ENCODE measurements at places on chromosomes 1 and 21.

DNA sequence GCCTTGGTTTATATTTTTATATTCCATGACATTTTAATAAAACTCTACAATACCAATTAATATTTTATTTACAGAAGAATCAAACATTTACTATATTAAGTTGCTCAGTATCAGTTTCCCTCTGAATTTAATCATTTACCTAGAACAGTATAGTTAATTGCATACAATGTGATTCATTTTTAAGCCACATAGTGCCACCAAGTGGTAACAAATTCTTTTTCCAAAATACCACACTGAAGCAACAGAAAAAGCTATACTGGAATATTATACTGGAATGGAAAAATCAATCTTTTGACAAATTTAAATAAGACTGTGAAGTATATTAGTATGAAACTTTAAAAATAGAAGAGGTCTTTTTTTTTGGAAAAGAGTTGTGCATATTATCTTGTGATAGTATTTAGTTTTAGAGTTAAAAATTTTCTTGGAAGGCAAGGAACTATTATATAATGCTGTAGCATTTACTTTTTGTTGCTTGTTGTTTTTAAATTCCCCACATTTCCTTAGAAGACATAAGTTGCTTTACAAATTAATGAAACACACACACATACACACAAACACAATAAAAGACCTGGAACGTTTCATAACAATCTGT lies 57.3 kb downstream of the ZNF644 start:
- DNase-seq: peak; percentile 33

GRCh38 chr1:28021064-28021463 lies 61.3 kb downstream of the XKR8 start:
- no peak for DNase-seq

GRCh38 chr1:192730198-192730597 lies 78.6 kb upstream of the RGS2 start:
- no peak for DNase-seq

DNA sequence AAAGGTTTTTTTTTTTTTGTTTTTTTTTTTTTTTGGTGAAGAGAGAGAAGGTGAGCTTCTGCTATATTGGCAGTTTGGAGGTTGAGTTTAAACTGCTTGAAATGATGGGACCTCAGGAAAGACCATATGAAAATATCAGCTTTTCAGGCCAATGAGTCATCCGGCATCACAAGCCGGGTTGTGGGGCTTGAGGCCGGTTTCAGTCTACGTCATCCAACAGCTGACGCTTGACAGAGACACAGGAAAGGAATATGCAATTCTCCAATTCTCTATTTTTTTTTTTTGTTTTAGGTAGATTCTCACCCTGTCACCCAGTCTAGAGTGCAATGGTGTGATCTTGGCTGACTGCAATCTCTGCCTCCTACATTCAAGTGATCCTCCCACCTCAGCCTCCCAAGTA lies 52.4 kb downstream of the KCNJ6 start:
- peak; percentile 62 for DNase-seq

GRCh38 chr21:44647222-44647552 lies 973 bp downstream of the KRTAP10-11 start:
- no peak for DNase-seq

DNA sequence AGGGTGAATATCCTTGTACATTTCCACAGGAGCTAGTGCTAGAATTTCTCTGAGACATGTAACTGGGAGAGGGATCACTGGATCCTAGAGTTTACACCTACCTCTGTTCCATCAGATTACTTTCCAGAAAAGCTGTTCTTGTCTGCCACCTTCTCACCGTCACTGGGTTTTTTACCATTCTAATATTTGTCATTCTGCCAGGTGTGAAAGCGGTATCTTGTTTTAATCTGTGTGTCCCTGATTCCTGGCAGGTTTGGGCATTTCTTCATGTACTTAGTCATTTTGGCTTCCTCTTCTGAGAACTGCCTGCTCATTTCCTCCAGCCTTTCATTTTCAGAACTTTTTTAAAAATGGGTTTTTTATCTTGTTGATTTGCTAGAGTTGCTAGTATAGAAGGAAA lies 5.1 kb downstream of the PMF1 start:
- peak; percentile 83 for DNase-seq

DNA sequence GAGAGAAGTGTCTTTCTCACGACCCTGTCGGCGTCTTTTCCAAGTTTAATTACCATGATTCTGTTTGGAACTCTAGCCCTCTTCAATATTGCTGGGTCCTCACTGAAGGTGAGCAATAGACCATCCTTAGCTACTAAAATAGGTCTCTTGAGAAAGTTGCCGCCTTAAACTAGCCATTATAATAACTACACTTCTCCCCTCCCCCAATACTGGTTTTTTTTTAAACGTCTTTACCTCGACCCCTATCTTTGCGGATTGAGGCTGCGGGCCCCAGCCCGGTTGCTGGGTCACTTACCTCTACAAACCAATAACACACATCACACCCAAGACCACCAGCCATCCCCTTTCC lies 672 bp downstream of the ENSA start:
- DNase-seq: no peak

DNA sequence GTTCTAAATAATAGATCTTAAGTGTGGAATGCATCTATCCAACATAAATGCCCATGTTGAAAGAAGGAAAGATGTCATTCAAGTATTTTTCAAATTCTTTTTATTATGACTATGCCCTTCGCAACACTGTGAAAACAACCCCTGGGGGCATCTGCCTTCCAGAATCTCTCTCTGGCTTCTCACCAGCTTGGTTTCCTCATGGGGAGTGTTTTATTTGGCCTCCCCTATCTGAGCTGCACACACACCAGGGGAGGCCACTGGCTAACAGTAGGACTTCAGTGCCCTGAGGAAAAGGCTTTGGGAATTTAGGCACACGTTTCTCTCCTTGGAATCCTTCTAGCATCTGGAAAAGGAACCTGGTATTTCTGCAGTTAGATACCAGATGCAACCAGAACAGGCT lies 130.6 kb downstream of the EDEM3 start:
- DNase-seq: peak; percentile 98

DNA sequence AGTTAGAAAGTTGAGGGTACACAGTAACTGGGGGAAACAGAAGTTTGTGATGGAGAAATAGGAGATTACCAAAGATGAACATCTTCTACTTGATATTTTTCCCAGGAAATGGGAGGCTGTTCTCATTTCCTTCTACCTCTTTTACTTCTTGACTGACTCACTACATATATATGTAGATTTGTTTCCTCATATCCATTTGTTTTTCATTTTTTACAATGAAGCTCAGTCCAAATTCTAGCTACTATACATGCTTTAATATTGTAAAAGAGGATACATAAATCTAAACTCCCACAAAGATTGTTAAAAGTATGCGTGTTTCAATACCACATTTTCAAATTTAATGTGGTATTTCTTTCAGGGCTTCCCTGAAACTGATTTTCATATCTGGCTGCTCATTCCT lies 366.6 kb upstream of the NCAM2 start:
- no peak for DNase-seq

DNA sequence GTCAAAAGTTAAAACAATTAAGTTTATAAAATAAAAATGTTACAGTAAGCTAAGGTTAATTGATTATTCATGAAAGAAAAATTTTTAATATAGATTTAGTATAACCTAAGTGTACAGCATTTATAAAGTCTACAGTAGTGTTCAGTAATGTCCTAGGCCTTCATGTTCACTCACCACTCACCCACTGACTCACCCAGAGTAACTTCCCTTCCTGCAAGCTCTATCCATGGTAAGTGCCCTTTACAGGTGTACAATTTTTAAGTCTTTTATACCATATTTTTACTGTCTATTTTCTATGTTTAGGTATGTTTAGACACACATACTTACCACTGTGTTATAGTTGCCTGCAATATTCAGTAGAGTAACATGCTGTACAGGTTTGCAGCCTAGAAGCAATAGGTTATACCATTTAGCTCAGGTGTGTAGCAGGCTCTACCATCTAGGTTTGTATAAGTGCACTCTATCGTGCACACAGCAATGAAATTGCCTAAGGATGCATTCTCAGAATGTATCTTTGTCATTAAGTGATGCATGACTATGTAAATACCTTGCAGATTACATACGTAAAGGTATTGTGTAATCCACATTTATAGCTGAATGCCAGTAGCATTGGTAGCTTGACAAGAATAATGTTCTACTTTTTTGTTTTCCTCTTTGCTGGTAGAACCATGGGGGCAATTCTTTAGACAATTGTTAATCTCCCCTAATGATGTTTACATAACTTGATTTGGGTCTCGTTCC lies 35.7 kb upstream of the GPR88 start:
- DNase-seq: peak; percentile 68

DNA sequence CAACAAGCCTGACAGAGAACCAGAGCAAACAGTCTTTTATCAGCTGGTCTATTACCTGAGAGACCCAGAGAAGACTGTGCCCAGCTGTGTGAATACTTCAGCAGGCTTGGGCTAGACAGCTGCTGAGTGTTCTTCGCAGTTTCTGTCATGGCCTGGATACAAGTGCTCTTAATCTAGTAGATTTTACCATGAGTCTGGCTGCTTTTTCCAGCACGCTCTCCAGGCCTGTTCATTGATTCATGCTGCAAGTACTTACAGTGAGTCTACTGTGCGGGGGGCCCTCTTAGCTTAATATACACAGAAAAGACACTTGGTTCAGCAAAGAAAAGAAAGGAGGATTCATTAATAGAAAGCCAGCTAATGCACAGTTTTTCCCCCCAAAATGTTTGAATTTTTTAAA lies 48.5 kb downstream of the RGS7 start:
- no peak for DNase-seq

DNA sequence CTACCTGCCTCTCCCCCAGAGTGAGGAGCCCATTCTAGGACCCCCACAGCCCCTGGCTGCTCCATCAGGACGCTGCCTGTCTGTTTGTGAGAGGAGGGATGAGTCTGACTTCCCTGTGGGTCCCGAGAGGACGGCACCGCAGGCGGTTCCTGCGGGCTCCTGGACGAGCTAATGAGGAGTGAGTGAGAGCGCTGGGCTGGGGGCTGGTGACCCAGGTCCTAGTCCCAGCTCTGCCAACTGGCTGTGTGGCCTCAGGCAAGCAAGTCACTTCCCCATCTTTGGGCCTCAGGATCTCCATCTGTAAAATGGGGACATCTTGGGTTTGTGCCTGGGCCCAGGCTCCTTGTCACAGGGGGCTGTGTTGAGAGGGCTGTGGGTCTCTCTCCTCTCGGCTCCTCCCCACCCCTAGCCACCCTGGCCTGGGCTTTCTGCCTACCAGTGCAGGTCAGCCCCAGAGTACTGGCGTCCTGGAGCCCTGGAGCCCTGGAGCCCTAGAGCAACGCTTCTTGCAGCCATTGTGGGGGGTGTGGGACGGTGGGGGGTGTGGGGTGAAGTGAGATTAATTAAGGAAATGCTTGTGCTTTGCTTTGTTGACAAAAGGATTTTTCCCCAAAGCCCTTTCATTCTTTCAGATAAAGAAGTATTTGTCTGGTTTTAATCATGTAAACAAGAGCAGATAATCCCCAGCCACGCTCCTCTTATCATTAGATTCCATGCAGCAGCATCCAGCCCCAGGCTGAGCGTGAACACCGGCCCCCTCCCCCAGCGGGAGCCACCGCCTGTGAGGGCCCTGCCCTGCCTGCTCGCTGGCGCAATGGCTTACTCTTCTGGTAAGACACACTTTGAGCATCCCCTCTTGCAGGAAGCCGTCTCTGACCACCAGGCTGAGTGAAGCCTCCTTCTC lies 26.8 kb downstream of the SLC1A7 start:
- no peak for DNase-seq

DNA sequence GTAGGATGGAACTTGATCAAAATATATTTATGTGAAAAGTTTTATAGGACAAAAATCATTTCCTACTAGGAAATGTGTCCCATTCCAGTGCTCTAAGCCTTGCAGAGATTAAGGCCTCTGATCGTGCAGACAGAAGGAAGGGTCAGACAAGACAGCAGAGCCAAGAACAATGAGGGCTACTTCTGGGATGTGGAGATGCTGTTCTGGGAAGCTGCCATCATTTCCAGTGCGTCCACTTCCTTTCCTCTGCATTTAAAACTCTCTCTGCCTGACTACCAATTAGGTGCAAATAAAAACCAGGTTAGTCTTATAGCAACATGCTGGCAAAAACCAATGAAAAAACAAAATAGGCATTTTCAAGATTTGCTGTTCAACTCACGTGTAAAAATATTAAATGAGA lies 36.1 kb downstream of the BEND5 start:
- no peak for DNase-seq

DNA sequence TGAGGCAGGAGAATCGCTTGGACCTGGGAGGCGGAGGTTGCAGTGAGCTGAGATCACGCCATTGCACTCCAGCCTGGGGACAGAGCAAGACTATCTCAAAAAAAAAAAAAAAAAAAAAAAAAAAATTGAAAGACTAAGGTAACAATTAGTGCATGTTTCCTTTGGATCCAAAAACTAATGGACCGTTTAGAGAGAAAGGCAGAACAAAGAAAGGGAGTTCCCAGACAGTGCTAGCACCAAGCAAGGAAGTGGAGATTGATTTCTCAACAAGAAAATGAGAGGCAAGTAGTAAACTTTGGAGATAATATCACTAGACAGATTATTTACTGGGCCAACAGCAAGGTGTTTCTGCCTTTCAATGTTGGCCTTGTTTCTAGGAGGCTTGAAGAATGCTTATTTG lies 24.2 kb downstream of the ATP1B1 start:
- no peak for DNase-seq

- DNase-seq: peak; percentile 49
Observed at GRCh38 chr1:14486401-14487201, 111.9 kb upstream of the KAZN start.

DNA sequence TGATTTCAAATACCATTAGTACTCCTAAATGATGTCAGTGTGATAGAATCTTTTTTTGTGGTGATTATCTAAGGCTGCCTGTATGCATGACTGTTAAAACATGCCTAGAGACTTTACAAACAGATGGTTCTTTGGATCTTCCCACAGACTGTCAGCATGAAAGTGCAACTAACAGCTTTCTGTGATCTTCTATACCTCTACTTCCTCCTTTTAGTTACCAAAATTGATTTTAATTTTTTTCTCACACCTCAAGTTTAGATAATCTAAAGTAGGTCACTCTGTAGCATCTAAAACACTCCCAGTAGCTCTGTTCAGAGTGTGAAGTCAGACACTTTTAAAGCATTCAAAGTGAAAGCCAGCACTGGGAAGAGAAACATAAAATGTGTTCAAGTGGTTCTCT lies 534.5 kb downstream of the PTPRC start:
- DNase-seq: no peak

- no peak for DNase-seq
Observed at GRCh38 chr1:202276081-202276715, 65.5 kb downstream of the UBE2T start.

- peak; percentile 82 for DNase-seq
Observed at GRCh38 chr1:228004331-228004855, 2.4 kb upstream of the WNT3A start.
